H1 (cell line): ENCODE measurements at places on chromosomes 1 and 21.

DNA sequence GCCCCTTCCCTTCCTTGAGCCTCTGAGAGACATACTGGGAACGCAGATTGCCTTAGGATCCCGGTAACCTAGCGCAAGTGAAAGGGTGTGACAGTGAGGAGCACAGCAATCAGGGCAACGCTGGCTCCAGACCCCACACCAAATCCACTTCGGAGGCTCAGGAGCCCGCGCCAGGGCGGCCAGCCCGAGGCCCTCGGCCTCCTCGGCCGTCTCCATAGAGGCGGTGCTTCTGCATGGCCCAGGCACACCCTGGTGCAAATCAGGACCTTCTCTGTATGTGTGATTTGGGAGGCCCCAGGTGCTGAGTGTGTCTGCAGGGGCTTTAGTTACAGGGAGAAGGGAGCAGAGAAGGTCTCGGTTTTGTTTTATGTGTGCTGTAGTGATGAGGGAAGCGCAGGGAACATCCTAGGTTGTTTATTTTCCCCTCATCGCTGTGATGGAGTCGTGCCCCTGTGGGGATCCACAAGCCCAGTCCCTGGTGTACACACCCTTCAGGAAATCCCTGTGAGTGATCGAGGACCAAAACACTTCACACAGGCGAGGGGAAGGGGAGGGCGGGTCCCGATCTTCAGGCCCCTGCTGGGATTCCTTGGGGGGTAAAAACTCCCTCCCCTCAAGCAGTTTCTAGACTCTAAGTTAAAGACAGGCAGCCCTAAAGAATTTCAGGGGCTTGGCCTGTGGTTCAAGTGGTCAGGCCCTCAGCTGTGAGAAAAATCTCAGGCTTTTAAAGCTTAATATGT, 9.4 kb downstream of the KIAA1614 start:
- DNase-seq = no peak

GRCh38 chr1:92094595-92094994, 14.4 kb downstream of the BTBD8 start:
- no peak for DNase-seq

DNA sequence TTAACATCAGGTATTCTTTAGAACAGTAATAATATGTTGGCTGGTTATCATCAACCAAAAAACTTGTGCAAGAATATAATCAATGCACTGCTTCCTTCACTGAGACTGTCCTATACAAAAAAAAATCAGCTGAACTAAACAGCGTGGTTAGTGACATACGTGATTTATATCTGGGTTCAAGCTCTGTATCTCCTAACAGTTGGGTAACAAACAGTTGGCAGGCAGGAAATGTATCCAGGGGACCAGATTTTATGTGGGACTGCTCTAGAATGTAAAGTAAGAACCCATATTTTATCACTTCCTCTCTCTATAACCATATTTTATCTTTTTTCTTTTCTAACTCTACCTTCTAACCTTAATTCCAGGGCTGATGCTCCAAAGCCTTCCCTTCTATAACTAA, 8.0 kb downstream of the ACBD6 start:
- no peak for DNase-seq

GRCh38 chr1:203031467-203031866, 5.2 kb downstream of the PPFIA4 start:
- no peak for DNase-seq

GRCh38 chr1:183593356-183593755, 3.1 kb upstream of the NCF2 start:
- DNase-seq = no peak

DNA sequence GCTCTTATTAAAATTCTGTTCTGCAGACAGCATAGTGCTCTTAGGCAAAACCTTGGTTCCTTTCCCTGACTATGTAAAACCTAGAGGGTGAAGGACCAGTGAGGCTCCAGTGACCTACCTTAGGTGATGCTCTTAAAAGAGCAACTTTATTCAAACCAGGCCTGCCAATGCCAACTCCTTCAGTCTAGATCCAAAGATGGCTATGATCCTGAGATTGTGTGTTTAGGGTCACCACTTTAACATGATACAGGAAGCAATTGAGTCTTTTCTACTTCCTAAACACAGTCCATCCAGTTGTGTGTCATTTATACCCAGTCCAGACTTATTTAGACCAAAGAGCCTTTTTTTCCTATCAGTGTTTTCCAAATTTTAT, 10.8 kb downstream of the MCL1 start:
- no peak for DNase-seq

GRCh38 chr1:86913399-86913895, 479 bp downstream of the SELENOF start:
- no peak for DNase-seq

- DNase-seq = no peak
Measured at GRCh38 chr1:246959944-246960693, 28.4 kb upstream of the AHCTF1 start.

- no peak for DNase-seq
Measured at GRCh38 chr1:157955857-157956256, 37.6 kb upstream of the KIRREL1 start.

GRCh38 chr21:16287046-16287445, 557.3 kb downstream of the USP25 start:
- DNase-seq = no peak

- no peak for DNase-seq
Measured at GRCh38 chr1:22164841-22165808, 22.2 kb upstream of the WNT4 start.
